CD4-positive, alpha-beta T cell treated with Interleukin-15 for 4 hours (primary cell): ENCODE measurements at places on chromosomes 6 and 20.
A peak's percentile ranks its signal among the peaks of the same experiment; 100 is the strongest.

- DNase-seq: no peak
Measured at GRCh38 chr6:39476670-39477069, 154.2 kb upstream of the KCNK16 start.

DNA sequence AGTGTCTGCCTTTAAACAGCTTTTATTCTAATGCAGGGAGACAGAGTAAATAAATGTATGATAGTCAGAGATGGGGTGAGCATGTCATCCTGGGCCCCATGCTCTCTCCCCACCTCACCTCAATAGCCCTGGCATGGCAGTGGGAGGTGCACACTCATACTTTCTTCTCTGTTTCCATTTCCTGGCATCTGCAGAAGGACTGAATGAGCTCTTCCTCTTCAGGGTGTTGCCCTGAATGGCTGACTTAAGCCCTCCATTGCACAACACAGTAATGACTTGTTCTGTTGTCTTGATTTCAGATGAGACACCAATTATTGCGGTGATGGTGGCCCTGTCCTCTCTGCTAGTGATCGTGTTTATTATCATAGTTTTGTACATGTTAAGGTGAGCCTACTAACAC lies 57.0 kb upstream of the GNRH2 start:
- no peak for DNase-seq

- peak; percentile 50 for DNase-seq
Measured at GRCh38 chr20:59495894-59496510, 108.3 kb upstream of the PHACTR3 start.

DNA sequence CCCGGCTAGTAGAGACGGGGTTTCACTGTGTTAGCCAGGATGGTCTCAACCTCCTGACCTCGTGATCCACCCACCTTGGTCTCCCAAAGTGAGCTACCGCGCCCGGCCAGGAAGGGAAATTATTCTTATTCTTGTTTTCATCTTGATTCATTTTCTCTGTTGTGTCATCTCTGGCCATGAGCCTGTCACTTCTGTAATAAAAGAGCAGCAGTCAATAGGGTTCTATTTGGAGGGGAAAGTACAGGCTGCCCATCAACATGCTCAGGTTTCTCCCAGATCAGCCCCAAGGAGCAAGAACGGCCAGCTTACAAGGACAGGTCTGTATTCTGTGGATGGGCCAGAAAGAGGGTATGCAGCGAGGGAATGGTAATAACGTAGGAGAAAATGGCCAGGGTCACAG lies 345.0 kb downstream of the PREX1 start:
- no peak for DNase-seq

- DNase-seq: no peak
Measured at GRCh38 chr6:41273714-41274113, 12.8 kb downstream of the TREM1 start.

- no peak for DNase-seq
Measured at GRCh38 chr20:45449528-45449927, 20.0 kb upstream of the WFDC2 start.

DNA sequence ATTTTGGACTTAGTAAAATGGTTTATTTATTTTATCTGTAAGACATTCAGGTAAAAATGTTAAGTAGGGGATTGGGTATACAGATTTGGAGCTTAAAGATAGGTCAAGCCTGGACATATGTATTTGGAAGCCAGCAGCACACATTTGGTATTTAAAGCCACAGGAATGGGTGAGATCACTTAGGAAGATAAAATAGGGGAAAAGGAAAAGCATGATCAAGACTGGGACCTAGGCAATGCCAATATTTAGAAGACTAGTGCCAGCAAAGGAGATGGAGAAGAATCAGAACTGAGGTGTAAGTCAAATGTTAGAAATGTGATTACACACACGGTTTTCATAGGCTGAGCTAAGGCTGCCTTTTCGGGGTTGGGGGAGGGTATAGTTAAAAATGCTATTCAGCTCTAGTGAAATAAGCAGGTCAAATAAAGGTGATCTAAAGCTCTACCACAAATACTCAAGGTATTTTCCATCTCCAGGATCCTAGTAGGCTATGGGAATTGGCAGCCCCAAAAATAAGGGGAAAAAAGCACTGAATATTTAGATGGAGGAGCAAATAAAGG lies 20.6 kb downstream of the SLC2A12 start:
- DNase-seq: no peak

- peak; percentile 66 for DNase-seq
Measured at GRCh38 chr6:148559848-148560433, 186.9 kb upstream of the UST start.

DNA sequence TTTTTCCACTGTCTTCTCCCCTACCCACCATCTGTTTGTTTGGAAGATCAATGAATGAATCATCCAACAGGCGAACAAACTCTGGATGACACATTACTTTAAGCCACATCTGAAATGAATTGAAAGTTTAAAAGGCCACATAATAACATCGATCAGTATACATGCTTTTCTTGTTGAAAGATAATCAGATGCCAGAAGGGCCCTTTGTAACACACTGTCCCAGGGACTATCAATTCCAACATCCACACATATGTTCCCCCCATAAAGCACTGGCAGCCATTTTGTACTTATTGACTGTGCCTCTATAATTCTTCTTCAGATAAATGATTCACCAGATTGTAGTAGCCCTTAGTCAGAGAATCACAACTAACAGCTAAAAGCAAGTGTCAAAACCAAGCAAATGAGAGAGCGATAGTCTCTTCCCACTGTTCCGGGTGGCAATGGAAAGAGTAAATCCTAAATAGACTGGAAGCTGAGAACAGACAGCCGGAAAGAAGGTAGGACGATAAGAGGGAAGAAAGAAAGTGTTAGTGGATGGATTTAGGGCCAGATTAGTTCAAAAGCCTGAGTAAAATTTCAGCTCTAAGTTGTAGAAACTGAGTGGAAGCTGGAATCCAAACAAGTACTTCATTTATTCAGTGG lies 184.9 kb upstream of the TENT5A start:
- DNase-seq: no peak

DNA sequence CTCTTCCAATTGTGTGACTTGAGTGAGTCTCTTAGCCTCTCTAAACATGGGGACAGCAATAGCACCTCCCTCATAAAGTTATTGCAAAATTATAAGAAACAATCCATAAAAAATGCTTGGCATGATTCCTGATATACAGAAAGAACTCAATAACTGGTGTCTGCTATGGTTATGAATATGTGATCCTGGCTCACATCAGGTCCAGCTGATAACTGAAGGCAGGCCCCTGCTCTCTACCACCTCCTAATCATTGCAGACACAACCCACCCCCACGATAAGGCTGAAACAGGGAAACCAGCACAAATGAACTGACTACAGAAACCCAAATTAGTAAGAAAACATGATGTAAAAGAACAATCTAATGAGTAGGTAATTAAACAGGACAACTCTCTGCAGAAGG lies 5.4 kb downstream of the TRIM15 start:
- DNase-seq: no peak

DNA sequence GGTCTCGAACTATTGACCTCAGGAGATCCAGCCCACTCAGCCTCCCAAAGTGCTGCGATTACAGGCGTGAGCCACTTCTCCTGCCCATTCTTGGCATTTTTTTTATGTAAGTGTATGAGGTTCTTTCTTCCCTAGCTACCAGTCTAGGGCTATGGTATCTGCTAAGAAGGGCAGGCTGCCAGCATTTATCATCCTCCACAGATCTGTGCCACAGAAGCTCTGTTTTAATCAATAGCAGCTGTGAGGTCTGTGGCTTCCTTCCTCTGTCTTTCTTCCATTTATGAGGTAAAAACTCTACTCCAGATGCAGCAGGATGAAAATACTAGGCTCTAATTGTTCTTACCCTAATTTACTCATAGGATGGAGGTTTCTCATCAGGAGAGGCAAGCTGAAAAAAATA lies 1382.4 kb upstream of the ADGRB3 start:
- DNase-seq: no peak

DNA sequence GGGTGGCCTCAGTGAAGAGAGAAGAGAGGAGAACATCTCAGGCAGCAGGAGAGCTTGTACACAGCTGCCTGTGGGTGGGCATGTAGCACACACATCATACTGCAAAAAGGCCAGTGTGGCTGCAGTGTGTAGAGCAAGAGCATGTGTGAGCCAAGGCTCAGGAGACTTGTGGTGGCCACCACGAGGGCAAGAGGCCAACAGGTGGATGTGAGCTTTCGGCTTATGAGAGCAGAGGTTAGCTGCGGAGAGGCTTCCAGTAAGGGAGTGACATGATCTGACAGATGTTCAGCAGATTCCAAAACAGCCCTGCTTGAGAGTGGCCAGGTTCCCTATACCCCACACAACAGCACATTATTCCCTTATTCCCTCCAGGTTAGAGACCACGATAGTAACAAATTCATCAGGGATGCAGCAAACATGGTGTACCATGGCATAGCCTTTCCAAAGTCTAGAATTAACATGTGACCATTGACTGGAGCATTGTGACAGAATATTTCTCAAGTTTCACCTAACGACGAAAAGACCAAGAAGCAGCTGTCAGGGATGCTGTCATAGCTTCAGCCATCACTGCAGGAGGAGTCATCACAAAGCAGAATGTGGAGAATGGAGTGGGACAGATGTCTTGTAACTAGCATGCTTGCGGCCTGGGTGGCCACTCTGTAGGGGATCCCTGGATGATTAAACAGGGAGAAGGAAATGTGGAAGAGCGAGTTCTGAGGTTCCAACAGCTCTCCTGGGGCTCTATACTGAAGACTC lies 23.1 kb downstream of the HM13 start:
- no peak for DNase-seq

- DNase-seq: no peak
Measured at GRCh38 chr6:140285471-140285870, 911.0 kb upstream of the CITED2 start.

DNA sequence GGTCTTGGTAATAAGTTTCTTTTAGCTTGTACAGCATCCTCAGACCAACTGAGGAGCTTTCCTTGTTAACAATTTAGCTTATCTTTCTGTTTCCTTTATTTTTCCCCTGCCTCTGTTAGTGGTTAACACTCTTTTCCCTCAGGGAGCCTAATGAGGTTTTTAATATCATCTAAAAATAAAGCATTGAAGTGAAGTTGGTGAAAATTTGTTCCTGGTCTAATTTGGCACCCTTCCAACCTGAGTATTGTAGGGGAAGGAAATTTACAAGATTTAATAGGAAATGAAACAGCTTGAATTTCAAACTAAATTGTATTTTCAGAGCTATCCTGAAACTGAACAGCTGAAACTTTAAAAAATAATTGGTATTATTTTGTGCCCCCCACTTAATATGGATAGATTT lies 28.1 kb upstream of the VAPB start:
- no peak for DNase-seq

DNA sequence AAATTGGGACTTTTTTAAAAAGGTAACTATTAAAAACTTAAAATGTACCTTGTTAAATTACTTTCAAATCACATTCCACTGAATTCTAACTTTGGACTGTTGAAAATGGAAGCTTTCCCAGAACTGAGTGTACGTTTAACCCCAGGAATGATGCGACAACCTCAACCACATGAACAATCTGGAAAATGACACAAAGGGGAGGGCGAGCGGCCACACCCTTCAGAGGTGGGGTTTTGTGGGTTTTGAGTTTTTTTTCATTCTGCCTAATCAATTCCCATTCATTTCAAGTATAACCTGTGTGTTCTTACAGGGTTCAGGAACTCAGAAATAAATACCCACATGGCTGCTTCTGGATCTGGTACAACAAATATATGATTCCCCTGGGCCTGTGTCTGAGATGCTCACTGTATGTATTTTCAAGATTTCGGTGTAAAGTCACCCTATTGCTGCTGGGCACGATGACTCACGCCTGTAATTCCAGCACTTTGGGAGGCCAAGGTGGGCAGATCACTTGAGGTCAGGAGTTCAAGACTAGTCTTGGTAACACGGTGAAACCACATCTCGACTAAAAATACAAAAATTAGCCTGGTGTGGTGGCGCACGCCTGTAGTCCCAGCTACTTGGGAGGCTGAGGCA lies 21.6 kb downstream of the CNKSR3 start:
- DNase-seq: no peak

GRCh38 chr6:19369785-19370184 lies 467.4 kb upstream of the ID4 start:
- DNase-seq: no peak

DNA sequence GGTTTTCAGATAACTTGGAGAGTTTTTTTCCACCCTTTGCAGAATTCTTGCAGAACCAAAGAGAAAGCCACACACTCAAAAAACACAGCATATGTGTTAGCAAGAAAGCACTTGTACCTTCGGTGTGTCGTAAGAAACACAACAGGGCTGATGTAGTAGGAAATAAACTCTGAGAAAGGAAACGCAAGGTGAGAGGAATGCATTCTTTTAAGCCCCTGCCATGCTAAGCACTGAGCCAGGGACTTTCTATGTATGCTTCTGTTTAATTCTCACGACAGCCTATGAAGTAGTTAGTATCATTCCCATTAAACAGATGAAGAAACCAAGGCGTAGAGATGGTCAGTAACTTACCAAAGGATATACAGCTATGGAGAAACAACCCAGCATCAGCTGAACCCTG lies 23.1 kb downstream of the NEDD9 start:
- no peak for DNase-seq

DNA sequence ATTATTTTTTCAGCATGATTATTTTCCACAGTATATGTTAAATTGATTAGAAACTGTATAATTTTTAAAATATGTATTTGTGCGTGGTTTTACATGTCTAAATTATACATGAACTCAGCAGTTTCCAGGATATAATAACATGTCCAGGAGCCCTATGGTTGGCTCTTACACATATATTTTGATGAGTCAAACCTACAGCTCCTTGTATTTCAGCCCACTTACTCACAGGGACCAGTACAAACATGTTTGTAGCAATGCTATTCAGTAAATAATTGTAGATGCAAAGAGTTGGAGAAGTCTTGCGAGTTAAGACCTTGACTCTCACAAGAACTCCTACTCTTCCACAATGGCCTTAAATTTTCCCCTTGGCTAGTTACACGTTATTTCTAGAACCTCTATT lies 107.2 kb upstream of the SASH1 start:
- no peak for DNase-seq

DNA sequence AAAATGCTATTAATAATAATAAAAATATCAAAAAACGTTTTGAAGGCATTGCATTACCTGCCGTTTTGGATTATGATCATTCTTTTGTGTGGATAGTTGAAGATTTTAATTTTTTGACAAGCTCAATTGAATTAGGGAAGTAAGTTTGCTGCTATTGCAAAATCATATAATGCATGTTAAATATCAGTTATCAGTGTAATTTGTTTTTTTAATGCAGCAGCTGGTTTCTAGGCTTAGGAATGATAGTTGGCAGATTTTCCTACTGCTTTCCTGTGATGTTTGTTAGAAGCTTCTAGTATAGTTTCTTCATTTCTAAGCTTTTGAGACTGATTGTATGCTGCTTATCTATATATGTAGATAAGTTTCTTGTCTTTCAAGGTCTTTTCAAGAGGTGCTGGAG lies 99.0 kb downstream of the JARID2 start:
- no peak for DNase-seq

DNA sequence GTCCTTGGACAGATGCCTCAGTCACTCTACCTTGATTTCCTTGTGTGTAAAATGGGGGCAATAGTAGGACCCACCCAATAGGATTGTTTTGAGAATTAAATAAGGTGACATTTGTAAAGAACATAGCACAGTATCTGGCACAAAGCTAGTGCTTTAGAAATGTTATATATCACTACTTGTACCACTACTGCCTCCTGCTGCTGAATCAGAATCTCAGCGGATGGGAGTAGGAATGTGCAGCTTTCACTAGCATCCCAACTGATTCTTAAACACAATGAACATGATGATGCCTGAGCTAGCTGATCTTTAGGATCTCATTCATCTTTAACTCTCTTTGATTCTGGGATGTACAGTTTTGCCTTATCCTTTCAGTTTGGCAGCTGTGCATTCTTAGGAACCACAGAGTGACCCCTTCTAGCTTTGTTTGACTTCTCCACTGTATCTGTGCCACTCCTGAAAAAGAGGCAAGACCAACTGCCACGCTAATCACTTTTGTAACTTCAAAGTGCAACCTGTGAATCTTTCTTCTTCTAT lies 7.2 kb downstream of the PBOV1 start:
- no peak for DNase-seq
